NCI-H1694 treated with DMSO at 0.1 percent for 48 hours (cell line): ENCODE measurements at places on chromosomes 5 and 9.

DNA sequence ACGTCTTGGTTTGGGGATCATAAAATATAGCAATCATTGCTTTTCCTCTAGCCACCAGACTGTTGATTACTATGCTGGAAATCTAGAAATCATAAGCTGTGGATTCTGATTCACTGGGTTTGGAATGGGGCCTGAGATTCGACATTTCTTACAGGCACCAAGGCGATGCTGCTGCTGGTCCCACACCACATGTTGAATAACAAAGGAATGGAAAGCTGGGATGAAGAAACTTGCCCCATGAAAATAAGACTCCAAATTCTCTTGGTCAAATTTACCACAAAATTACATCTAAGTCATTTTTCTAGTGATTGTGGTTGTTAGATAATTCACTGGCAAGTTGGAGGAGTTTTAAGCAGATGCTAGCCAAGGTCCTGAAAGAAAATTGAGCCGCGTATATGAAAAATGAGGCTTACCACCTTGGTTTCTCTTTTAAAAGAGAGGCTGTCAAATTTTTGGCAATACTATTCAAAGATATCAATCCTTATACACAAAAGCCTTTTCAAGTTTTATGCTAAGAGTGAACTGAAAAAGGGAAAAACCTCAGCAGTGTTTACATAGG lies 23.0 kb upstream of the MEIKIN start:
- no peak for DNase-seq

GRCh38 chr5:148335259-148335658 lies at the start of gene SPINK9:
Gene SPINK9, plus strand, starts transcription at chr5:148335559. Its CDS starts 55 bp downstream, at chr5:148335614.
- no peak for DNase-seq

GRCh38 chr5:131993676-131994075 lies 17.8 kb downstream of the ACSL6 start:
- DNase-seq, result no peak

- DNase-seq, result no peak
These were observed 30.2 kb downstream of the CYSTM1 start for GRCh38 chr5:140205216-140205615.

DNA sequence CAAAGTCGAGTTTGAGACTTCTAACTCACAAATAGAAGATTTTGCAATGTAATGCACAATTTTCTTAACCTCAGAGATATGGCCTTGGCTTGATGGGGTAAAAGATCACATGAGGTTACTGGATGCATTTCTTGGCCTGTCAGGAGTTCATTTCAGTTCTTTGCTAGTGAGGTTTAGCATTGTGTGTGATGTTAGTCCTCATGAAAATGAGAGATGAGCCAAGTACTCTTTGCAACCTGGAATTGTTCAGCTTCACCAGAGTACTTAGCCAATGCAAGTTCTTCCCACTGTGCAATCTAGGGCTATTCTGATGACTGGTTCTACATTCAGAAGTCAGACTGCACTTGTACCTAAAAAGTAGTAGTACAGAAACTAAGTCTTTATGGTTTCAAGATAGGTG lies 24.9 kb downstream of the GNAQ start:
- no peak for DNase-seq

DNA sequence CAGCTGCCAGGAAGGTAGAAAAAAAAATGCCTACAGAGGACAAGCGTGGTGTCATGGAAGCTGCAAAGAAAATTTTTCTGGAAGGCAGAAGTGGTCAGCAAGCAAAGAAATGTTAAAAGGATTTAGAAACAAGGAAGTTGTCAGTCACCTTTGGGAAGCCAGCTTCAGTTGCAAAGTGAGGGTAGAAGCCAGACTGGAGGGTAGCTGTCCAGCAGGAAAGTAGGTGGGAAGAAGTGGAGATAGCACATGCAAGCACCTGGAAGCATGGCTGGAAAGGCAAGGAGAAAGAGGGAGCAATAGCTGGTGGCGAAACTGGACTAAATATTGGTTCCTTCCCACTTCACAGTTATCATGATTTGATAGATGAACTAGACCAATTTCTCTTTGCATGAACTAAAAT lies 54.3 kb downstream of the ADRB2 start:
- DNase-seq, result no peak

DNA sequence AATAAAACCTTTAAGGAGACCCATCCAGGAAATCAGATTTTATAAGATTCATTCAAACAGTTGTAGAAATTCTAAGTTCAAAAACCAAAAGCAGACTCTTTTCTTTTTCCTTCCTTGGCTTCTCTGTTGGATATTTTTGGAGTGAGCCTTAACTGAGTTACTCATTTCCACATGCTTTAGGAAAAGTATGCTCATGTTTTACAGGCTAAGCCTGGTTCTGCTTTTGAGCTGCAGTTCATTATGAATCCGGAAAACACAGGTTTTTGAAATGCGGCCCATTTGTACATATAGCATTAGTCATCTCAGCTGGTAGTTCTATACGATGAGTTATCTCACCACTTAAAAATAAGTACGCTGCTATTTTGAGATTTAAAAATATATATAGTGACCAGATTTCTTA lies 156.6 kb upstream of the DMRT1 start:
- DNase-seq, result no peak

DNA sequence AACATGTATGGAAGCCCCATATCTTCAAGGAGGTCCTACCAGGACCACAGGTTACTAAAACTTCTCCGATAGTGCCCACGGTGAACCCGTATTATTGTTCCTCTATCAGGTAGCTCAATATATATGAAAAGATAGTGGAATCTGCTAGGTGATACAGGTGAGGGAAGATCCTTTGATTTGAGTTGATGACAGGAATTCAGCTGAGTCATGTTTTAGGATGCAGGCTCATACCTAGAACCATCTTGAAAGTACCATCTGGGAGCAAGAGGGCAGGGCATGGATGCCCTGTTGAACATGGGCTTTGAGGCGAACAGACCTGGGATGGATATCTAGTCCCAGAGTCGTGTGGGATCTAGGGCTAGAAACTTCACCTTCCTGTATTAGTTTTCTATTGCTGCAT lies 31.8 kb downstream of the UBLCP1 start:
- DNase-seq, result no peak

DNA sequence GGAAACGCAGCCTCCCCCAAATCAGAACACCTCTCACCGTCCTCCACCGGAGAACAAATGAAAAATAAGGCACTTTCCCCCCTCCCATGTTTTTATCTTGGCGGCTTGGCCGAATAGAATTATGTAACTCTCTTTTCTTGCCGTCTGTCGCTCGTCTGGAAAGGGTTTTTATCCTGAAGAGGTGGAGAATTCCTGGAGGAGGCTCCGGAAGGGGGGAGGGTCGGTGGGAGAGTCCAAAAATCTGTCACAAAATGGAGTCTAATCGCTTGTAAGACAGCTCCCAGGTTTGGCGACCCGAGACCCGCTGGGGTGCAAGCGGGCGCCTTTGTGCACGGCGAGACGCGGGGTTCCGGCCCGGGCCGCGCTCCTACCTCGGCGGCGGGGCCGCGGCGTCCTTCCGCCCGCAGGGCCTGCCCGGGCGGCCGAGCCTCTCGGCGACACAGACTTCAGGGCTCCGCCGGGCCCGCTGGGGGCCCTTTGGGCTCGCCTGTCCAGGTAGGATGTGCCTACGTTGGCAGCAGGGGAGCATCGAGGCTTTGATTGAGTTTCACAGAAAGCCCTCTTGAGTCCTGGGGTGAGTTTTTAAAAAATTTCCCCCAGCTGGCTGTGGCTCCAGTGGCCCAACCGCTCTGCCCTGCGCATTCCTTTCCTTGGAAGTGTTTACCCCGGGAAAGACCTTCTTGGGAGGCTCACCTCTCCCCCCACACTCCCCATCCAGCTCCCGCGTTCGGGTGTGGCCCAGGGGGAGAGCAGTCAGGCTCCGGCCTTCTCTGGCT lies 5.0 kb downstream of the LMX1B start:
- no peak for DNase-seq

DNA sequence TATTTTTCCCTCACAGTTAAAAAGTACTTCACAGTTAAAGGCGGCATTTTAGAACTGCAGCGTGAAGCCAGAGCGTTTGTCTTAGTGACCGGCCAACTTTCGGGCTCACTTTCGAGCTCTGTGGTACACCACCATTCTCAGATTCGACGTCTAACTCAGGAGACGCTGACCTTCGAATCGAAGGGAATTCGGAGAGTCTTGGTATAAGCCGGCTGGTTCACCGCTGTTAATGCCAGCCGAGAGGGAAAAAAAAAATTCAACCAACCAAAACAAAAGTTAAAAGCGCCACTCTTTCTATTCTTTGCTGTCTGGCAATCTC lies 544 bp upstream of the SNX24 start:
- no peak for DNase-seq

DNA sequence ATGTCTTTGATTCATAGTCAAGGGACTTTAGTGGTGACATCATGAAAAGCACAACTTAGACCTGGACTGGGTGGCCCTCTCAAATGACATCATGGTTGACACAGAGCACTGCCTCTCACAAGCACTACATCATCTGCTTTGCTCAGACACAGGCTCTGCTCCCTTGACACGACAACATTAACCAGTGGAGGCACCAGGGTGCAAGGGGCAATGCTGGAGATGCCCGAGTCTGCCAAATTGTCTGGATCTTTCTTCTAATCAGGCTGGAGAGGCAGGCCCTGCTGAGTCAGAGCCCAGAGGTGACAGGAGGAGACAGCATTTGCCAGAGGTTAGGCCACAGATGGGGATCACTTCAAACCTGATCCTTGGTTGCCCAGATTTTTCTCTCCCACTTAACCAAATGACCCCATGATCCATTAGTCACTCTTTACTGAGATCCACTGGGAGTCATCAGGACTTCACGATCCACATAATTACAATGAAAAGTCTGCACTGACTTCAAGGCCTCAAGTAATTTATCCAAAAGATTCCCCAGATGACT lies 174.4 kb downstream of the SLIT3 start:
- DNase-seq, result no peak

DNA sequence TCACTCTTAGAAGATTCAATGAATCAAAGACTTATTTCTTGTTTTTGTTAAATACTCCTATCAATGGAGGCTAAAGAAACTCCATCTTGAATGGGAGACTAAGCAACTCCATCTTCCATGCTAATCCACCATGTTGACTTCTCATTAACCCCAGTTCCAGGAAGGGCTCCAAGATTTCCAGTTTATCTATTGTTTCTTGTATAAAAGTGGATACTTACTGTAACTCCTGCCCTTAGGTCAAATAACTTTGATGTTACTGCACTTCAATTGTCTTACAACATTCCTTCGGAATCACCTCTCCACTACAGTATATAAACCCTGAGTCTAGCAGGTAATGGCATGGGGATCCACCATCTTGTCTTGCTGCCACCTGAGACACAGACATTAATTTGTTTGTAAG lies 63.0 kb downstream of the PUM3 start:
- DNase-seq, result no peak

DNA sequence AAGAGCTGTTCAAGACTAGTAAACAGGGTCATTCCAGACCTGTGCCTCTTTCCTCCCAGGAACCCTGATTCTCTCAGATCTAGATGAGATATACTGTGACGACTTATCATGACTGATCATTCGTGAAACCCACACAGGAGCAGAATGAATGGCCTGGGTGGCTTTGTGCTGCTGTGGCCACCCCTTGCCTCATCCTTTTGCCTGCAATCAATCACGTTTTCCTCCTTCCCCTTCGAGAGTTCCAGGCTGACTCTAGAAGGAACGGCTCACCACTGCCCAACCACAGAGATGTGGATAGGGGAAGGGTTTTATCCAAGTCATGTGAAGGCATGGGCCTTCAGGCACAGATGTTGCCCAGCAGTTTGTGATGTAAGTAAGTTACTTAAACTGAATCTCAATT lies 5.8 kb downstream of the ANXA6 start:
- no peak for DNase-seq

DNA sequence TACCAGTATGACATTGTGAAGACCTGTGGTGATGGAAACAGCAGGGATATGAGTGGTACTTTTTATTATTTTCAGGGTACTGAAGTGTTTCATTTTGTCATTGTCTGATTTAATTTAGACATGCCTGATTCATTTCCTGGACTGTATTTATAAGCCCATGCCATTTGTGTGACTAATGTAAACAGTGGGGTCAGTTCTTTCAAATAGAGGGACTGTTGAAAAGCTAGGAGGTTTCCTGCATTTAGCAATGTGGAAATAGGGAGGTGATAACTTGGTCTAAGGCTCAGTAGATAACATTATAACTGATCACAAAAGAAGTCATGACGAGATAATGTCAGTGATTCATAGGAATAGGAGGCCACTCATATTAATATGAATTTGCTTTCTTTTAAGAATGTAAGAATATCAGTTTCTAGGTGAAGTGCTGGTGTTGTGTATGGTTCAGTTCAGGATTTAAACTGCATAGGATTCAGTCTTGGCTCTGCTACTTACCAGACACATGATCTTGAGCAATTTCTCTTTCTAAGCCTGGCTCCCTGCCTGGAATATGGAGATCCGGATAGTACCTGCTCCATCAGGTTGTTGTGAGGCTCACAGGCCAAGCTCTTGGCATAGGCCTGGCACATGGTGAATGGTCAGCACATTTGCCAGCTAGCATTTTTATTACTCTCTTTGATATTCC lies 7.5 kb downstream of the RASGRF2 start:
- DNase-seq, result no peak

- DNase-seq, result no peak
These were observed 42.1 kb upstream of the HNRNPA0 start for GRCh38 chr5:137796279-137796678.

- no peak for DNase-seq
These were observed 344.2 kb downstream of the SPATA31D1 start for GRCh38 chr9:82332774-82333152.

DNA sequence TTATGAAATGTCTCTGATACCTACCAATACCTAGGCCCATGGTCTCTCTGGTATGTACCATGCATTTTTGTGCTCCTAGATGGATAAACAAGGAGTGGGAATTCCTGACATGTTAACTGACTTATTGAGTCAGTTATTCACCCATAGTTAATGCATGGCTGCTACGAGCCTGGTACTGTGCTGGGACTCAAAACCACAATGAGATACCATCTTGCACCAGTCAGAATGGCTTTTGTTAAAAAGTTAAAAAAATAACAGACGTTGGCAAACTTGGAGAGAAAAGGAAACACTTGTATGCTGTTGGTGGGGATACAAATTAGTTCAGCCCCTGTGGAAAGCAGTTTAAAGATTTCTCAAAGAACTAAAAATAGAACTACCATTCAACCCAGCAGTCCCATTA lies 293.8 kb downstream of the OSTF1 start:
- no peak for DNase-seq

- DNase-seq, result no peak
These were observed 94.6 kb downstream of the EFNA5 start for GRCh38 chr5:107576155-107576554.

DNA sequence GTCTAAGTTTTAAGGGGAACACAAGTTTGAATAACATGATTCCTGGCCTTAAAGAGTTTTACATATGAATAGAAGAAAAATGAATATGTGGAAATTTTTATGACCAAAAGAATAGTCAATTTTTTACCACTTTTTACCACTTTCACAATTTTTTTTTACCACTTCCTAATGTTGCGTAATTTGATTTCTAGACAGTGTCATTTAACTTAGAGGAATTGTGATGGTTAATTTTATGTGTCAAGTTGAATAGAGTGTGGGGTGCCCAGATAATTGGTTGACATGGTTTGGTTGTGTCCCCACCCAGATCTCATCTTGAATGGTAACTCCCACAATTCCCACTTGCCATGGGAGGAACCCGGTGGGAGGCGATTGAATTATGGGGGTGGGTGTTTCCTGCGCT lies 416.6 kb downstream of the KIF4B start:
- DNase-seq, result no peak
